ENCODE measurements at places on chromosomes 5 and 9.

GRCh38 chr5:67211926-67212325 lies 15.3 kb upstream of the CD180 start:
- DNase-seq: no peak

GRCh38 chr5:125176005-125176390 lies 429.6 kb upstream of the ZNF608 start:
- no peak for DNase-seq

GRCh38 chr9:132609829-132610228 lies 27.4 kb downstream of the BARHL1 start:
- no peak for DNase-seq

DNA sequence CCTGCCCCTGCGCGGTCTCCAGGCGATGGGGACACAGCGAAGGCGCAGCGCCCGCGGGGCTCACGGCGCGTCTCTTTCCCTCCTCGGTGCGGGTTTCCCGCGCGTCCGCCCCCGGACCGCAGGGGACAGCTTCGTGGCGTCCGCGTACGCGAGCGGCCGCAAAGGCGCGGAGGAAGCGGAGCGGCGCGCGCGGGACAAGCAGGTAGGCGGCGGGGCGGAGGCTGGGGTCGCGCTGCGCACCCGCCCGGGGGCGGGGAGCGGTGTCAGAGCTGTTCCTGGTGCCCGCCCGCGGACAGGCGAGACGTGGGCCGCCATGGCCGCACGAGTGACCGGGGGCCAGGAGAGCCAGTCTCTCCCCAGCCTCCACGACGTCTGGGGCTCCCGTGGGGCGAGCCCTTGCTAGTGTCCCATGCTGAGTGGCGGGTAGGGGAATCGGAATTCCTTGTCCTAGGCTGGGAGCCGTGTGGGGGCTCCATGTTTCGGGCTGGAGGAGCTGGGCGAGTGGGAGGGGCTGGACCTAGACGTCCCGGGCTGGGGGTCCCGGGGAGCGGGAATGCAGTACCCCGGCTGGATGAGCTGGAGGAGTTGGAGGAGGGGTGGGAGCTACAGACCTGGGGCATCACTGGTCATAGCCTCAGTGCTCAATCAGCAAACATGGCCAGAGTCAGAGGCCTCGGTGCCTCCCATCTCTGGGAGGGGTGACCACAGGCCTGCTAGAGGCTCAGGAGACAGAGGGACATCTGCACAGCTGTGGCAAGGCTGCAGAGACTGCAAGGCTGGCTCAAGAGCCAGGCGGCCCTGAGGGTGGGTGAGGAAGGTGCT lies 968 bp downstream of the NKD2 start:
- DNase-seq: no peak

- no peak for DNase-seq
Observed at GRCh38 chr9:86347991-86348390, 6.2 kb downstream of the TUT7 start.

DNA sequence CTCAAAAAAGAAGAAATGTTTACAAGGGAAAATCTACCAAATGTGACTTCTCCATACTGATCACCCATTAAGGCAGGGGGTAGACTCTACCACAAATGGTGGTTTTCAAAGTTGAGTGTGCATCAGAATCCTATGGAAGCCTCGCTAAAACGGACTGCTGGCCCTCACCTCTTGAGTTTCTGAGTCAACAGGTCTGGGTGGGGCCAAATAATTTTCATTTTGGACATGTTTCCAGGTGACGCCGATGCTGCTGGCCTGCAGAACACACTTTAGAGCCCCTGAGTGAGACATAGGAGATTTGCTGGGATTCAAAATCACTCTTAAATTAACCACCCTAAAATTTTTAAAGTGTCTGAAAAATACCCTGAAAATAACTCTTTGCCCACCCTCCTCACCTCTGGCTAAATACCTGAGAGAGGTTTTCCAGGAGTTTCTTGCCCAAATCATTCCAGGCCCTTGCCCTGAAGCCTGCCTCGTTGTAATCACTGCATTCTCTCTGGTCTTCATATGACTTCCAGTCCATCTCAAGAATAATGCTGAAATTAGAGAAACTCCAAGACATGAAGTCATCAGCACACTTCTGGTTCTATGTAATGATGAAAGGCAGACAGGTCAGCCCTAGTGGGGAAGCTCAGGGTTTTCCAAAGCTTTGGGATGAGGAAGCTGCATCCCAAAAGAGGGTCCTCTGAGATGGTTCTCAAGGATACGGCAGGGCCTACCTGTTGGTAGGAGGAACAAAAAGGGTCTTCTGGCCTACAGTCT lies 18.2 kb downstream of the C9orf152 start:
- no peak for DNase-seq

- peak; percentile 43 for DNase-seq
Observed at GRCh38 chr5:157026789-157027424, 32.0 kb downstream of the HAVCR1 start.

DNA sequence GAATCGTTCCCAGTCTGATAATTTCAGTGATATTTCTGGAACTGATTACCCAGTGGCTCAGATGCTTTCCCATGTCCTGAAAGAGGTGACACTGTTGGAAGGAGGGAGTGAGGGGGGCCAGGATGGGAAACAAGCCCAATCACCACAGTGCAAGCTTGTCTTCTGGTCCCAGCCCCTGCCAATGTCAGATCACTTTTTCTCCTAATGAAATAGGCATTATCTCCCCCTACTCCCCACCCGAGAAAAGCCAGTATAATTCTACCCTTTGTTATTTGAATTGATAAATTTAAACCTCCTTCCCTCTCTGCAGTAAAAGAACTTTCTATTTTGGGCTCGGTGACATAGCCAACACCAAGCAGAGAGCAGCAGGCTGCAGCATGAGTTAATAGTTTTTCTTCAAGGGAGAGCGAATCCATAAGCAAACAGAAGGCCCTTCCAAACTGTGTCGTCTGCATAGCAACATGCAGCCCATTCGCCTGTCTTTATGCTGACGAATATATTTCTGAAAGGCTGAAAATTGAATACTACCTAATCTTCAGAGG lies 14.6 kb upstream of the PPP2CA start:
- no peak for DNase-seq

DNA sequence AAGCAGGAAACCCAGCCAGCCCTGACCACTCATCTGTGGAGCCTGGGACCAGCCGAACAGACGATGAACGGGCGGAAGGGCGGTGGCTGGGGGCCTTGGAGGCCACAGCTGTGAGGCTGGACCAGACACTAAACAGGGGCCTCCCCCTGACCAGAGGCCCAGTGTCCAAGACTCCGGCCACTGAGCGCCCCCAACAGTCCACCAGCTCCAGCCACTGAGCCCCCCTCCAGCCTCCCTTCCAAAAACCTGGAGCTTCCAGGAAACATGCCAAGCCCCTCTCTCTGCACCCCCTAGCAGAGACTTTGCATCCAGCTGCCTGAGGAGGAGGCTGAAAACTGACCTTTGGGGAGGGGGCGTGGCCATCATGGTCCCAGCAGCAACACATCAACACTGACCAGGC lies 23.2 kb downstream of the CNTFR start:
- no peak for DNase-seq

GRCh38 chr5:103031607-103032006 lies 88.3 kb downstream of the GIN1 start:
- no peak for DNase-seq

- no peak for DNase-seq
Observed at GRCh38 chr5:585556-585955, 26.6 kb upstream of the CEP72 start.

- DNase-seq: no peak
Observed at GRCh38 chr9:87609002-87609401, 111.3 kb downstream of the DAPK1 start.

GRCh38 chr9:98455256-98456155 lies 200.1 kb upstream of the TBC1D2 start:
- no peak for DNase-seq

DNA sequence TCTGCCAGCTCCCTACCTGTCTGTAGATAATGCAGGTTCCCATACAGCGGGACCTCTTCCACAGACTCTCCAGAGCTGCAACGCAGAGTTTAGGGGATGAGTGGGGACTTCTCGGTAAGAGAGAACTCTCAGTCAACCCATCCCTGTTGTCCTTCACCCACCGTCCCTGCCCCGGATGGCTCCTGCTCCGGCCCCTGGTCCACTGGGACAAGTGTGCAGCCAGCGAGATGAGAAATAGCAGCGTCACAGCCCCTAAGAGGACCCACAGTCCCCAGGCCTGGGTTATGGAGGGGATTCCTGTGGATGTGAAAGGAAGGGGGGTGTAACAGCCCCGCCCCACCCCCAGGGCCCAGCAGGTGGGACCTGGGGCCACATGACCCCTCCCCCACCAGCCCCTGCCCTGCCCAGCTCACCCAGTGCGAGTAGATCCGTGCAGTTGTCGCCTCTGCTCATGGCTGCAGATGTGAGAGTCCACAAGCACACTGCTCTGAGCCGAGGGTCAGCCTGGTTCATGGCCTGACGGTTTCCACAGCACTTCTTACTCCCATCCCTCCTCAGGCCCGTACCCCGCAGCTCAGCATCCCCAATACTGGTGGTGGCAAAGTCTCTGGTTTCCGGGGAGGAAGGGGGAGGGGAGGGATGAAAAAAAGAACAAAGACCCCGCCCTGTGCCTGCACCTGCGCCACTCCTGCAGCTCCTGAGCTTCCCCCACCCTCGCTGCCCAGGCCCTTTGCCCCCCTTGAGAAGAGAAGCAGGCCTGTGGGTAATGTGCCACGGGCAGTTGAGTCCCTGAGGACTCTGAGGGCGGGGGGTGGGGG lies at the start of gene SIT1:
TSS of gene SIT1 (minus strand) at position 591 of the 818 bp plus-strand sequence. CDS start at position 513, 78 bp downstream.
- DNase-seq: no peak

DNA sequence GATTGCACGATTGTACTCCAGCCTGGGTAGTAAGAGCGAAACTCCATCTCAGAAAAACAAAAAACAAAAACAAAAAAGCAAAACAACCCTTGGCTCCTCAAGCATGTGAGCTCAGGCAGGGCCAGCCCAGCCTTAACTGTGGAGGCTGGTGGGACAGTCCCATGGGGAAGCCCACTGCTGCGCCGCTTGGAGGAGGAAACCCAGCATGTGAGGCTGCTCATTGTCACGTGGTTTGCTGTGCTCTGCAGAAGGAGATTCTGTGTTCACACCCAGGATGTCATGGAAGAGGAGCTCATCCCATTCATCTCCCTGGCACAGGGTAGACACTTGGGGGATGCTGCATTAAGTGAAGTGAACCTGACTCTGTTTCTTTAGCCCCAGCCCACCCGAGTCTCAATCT lies 4.0 kb downstream of the ZBED3 start:
- no peak for DNase-seq

- no peak for DNase-seq
Observed at GRCh38 chr5:142906863-142907671, 136.9 kb downstream of the ARHGAP26 start.

GRCh38 chr5:58025809-58026208 lies 434.1 kb downstream of the PLK2 start:
- DNase-seq: no peak

GRCh38 chr5:13478831-13479465 lies 465.5 kb downstream of the DNAH5 start:
- peak; percentile 66 for DNase-seq

- no peak for DNase-seq
Observed at GRCh38 chr5:77266291-77266690, 55.8 kb downstream of the PDE8B start.

- DNase-seq: no peak
Observed at GRCh38 chr9:103225702-103226646, 230.8 kb downstream of the CYLC2 start.

- DNase-seq: no peak
Observed at GRCh38 chr5:150640311-150641005, at the start of gene SYNPO. Gene SYNPO (plus strand): TSS chr5:150640660. CDS start chr5:150648276, 7,616 bp downstream.

- no peak for DNase-seq
Observed at GRCh38 chr5:119347574-119347973, 8.2 kb upstream of the TNFAIP8 start.

- no peak for DNase-seq
Observed at GRCh38 chr9:113153599-113153998, 2.8 kb downstream of the SLC31A2 start.

DNA sequence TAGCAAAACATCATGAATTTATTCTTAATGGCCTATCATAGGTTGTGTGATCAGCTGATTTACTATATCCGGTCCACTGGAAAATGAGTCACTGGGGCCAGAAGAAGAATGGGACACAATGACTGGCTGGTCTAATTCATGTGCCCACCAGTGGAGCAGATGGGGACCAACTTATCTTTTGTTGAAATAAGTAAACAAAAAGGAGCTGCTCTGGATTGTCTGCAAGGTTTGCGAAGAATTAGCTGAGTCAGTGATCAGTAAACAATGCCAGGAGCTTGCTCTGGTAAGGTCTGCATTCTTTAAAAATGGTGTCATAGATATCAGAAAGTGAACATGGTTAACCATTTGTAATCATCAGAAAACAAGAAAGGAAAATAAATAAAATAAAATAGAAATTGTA lies 128.0 kb downstream of the RASEF start:
- DNase-seq: no peak

- DNase-seq: no peak
Observed at GRCh38 chr5:68529581-68529980, 314.0 kb downstream of the PIK3R1 start.

- no peak for DNase-seq
Observed at GRCh38 chr9:90946982-90947381, 145.4 kb downstream of the SYK start.

DNA sequence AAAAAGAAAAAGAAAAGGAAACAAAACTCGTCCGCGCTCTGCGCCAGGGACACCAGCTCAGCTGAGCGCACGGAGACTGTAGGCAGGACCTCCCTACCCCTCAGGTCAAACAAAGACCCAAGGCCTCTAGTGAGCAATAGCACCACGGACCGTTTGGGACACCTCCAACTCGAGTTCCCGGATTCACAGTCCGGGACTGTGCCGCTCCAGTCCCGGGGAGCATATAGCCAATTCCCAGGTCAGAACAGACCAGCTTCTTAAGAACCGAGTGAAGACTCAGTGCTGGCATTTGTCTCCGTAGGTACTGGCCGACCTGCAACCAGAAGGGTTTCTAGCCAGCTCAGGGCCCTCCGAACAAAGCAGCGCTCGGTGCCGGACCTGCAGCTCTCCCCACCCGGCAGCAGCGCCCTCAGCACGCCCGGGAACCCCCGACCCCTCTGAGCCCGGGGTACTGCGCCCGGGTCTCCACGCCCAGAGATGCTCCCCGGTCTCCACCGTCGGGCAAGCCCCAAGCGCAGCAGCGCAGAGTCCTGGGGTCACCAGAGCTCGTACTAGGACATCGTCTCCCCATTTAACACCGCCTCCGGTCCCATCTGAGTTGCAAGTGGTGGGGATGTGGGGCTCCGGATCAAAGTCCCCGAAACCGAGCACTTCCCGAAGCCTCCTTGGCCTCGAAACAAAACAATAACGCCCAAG lies 591 bp downstream of the ABCA1 start:
- peak; percentile 50 for DNase-seq

- DNase-seq: no peak
Observed at GRCh38 chr9:78707481-78707991, 410.6 kb downstream of the PSAT1 start.

GRCh38 chr5:73638344-73639095 lies 12.5 kb downstream of the ARHGEF28 start:
- DNase-seq: no peak
